Stimulated activated CD4-positive, alpha-beta T cell treated with anti-CD3 and anti-CD28 coated beads, Interleukin-2, amount 100 ng/mL, for 48 hours (primary cell): ENCODE measurements at places on chromosomes 3 and 15.

- no peak for DNase-seq
Observed at GRCh38 chr3:187403768-187404288, 35.6 kb downstream of the RTP4 start.

GRCh38 chr15:59160880-59161593 is 45.6 kb upstream of the LDHAL6B start:
- DNase-seq, result peak; percentile 19

DNA sequence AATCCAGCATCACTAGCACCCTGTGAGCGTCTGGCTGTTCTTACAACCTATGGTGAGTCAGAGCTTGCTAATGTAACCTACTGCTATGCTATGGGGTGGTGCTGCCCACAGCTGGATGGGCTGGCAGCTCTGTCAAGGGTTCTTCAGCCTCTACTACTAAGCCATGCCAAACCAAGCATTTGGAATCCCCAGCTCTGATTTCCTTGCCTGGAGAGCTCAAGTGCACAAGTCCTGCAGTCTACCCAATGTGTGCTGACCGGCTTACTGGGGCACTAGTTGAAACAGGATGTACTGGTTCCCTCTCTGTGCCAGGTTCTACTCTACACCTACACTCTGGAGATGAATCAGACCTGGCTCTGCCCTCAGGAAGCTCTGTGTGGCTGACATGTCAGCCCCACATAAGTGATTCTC is 4.2 kb downstream of the TEX264 start:
- DNase-seq, result no peak

GRCh38 chr3:98761643-98762229 is 1.4 kb upstream of the ST3GAL6 start:
- no peak for DNase-seq

- no peak for DNase-seq
Observed at GRCh38 chr15:51846463-51847230, 17.2 kb downstream of the TMOD3 start.

GRCh38 chr3:98233468-98233867 is 30.6 kb upstream of the OR5H6 start:
- DNase-seq, result no peak

- no peak for DNase-seq
Observed at GRCh38 chr3:149291178-149291577, 42.3 kb downstream of the TM4SF18 start.

- DNase-seq, result no peak
Observed at GRCh38 chr3:71026634-71027578, 556.6 kb downstream of the FOXP1 start.

DNA sequence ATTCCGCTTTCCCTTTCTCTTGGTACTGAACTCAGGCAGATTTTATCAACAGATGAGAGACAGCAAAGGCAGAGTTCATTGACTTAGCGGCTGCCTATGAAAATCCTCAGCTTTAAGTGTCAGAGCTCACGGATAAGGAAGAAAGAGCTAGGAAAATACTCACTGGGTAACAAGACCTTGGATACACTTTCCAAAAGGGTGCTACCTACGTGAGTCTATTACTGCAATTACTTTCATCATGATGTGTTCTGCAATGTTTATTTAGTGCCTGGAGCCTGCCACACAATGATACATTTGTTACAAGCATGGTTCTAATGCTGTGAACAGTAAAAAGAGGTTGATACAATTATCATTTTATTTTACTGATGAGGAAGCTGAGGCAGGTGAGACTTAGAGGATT is 177.5 kb downstream of the GRM7 start:
- no peak for DNase-seq

GRCh38 chr3:9769426-9770275 is at the start of gene CAMK1:
TSS of gene CAMK1 (minus strand) at chr3:9769947. CDS start at chr3:9767749, 2,198 bp downstream.
- peak; percentile 67 for DNase-seq
